HCEC 1CT (cell line): ENCODE measurements at places on chromosomes 13 and 19.

GRCh38 chr13:68027306-68027705 lies 797.2 kb upstream of the PCDH9 start:
- no peak for DNase-seq

DNA sequence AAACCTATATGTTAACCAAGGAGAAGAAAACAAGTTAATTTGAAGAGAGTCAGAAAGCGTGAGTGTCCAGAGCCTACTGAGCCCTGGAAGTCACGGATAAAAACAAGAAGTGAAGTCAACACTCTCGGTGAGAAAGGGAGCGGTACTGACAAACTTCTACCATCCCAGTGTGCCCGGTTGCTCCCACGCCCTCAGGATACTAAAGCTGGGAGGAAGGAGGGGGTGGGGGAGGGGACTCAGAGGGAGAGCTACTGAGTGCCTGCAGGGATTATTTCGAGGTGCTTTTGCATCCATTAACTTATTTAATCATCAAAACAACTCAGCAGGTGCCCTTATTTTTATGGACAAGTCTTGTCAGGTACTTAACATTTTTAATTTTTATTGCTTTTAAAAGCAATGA lies 166.2 kb downstream of the ZIC5 start:
- no peak for DNase-seq

- DNase-seq: no peak
Observed at GRCh38 chr13:97826421-97827012, 127.0 kb upstream of the IPO5 start.

- no peak for DNase-seq
Observed at GRCh38 chr13:97880311-97880675, 73.2 kb upstream of the IPO5 start.

GRCh38 chr19:34366738-34367623 lies 2.0 kb downstream of the GPI start:
- peak; percentile 37 for DNase-seq

DNA sequence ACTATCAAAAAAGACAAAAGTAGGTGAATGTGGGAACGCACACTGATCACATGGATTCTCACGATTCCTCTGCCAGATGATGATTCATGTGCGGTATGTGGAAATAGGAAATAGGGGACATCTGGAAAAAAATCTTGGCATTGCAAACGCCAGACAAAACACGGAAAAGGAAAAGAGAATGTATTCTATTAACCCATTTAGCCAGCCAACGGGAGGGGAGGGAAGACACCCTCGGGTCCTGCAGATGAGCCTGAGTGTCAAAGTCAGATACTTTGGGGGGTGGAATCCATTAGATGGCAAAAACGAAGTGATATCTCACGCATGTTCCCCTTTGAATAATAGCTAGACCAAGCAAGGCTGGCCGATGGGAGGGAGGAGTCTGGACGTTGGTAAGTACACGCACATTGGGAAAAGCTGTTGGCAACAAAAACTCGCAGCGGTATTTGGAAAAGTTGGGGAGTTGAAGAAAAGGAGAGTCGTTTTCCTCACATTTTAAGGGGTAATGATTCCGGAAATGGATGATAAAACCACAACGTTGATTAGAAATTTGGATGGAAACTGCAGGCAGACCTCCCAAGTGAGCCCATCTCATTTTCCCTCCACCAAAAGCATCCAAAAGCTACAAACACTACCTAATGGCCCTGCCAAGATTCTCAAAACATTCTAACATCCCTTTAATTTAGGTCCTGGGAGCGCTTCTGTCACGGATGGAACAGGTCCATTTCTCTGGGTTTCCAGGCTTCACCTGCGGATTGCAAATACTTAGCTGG lies 73.6 kb downstream of the COL4A1 start:
- peak; percentile 91 for DNase-seq

GRCh38 chr19:54477650-54478049 lies 4.6 kb upstream of the CDC42EP5 start:
- DNase-seq: no peak

DNA sequence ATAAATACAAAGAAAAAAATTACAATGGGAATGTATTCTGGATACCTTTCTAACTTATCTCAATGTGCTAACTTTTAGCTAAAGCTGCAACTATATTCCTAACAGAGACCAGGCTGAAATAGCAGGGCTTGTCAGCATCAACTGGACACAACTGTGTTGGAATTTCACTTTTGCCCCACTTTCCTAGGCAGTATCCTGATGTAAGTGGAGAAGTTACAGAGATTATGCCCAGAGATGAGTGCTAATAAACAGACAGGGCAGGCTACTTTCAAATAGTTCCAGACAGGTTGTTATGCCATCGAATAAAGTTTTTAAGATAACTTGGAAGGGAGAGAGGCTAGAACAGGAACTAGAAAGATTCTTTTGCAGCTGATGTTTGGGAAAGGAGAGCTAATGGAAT lies 201.9 kb downstream of the KCTD12 start:
- DNase-seq: no peak

- no peak for DNase-seq
Observed at GRCh38 chr13:100443278-100443997, 145.2 kb downstream of the GGACT start.

- no peak for DNase-seq
Observed at GRCh38 chr13:99085139-99085807, 107.4 kb upstream of the DOCK9 start.

DNA sequence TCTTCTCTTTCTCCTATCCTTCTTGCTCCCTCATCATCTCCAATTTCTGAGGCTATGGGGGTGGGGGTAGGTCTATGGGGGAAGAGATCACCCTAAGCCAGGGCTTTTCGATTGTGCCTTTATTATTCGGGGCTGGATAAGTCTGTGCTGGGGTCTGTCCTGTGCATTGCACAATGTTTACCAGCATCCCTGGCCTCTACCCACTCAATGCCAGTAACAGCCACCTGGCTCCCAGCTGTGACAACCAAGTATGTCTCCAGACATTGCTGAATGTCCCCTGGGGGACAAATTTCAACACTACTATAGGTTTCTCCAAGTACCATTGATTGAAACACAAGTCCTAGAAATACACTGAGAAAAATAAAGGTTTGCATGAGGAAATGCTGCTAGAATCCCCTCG lies 13.2 kb downstream of the CBY2 start:
- no peak for DNase-seq

GRCh38 chr19:16951529-16951928 lies 62.7 kb downstream of the F2RL3 start:
- DNase-seq: no peak

DNA sequence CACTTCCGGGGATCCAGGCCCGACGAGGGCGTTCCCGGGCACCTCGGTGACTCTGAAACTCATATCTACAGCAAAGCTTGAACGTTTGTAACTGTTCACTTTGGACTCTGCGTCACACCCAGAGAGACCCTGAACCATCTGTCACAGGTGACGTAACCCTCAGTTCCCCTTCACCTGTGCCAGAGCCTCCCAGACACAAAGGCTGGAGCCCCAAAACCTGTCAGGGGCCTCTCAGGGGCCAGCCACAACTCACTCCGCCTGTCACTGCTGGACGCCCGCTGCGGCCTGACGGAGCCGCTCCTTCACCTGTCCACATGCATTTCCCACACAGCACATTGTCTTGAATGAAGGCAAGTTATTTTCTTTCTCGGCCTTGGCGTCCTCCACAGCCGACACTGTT lies 8.0 kb downstream of the RASA3 start:
- DNase-seq: no peak

DNA sequence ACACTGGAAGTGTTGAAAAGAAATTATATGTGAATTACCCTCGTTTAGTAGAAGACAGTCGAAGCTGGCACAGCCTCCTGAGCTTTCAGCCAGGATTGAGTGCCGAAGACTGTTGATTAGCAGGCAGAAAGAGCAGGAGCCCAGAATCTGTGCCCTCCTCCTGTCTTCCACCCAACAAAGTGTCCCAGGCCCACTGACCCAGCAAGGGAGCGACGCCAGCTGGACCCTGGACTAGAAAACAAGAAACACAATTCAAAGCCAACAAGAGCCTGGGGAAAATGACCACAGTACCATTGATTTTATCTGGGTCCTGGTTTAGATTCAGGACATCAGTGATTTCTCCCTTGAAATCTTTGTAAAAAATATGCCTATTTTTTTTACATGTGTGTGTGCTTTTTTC lies 120.7 kb downstream of the RXFP2 start:
- DNase-seq: no peak

DNA sequence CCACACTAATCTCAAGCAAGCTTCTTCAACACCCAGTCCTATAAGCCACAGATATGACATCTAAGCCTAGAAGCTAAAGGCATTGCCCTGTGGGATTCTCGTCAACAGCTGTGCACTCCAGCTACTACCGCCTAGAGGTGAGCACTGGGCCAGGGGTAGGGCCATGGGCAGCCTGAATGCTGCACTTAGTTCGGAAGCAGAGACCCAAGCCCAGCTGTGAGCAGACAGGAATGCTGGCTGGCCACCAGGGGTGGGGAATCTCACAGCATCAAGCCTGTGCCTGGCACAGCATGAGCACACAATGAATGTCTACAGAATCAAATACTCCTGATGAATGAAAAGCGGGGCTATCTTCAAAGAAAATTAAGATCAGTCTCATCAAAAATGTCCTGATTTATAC lies 167.5 kb upstream of the UBL3 start:
- DNase-seq: no peak

GRCh38 chr19:13712767-13713201 lies 51.5 kb upstream of the MRI1 start:
- DNase-seq: no peak

DNA sequence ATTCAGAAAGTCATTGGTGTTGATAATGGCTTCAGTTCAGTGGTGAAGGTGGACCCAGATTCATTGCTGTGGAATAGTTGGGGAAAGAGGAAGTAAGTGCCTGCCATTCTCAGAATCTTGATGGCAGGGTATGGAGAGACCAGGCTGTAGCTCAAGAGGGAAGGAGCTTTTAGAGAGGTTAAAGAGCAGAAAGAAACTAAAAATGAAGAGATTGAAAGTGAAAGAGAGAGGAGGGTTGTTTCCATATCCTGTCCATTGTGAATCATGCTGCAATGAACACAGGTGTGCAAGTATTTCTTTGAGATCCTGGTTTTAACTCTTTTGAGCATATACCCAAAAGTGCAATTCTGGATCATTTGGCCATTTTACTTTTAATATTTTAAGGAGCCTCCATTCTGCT lies 12.5 kb downstream of the GJB6 start:
- DNase-seq: no peak

- DNase-seq: no peak
Observed at GRCh38 chr19:23571175-23571574, 115.8 kb downstream of the ZNF675 start.

GRCh38 chr13:41383386-41383785 lies 72.3 kb downstream of the NAA16 start:
- no peak for DNase-seq

DNA sequence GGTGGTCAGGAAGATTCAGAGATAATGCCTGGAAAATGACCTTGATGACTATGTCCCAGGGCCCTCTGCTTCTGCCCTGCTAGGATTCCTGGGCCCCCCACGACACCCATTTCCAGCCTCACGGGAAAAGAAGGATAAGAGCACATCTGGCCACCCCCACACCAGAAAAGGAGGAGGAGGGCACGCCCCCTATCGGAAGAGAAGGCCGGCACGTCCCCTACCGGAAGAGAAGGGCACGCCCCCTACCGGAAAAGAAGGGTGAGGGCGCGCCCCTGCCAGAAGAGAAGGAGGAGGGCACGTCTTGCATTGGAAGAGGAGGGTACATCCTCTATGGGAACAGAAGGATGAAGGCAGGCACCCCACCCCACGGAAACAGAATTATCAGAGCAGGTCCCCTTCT lies 84.3 kb downstream of the IER2 start:
- peak; percentile 34 for DNase-seq

GRCh38 chr13:24450530-24450929 lies 62.0 kb downstream of the PARP4 start:
- no peak for DNase-seq

- no peak for DNase-seq
Observed at GRCh38 chr19:7200736-7201135, 93.5 kb downstream of the INSR start.

- peak; percentile 65 for DNase-seq
Observed at GRCh38 chr13:113122550-113123225, at the start of gene F10. F10 (plus strand) TSS chr13:113122799; CDS start chr13:113122856, 57 bp downstream.

GRCh38 chr13:25214491-25215252 lies 42.6 kb upstream of the AMER2 start:
- peak; percentile 1 for DNase-seq

GRCh38 chr19:48480558-48481500 lies 11.7 kb downstream of the CYTH2 start:
- no peak for DNase-seq

DNA sequence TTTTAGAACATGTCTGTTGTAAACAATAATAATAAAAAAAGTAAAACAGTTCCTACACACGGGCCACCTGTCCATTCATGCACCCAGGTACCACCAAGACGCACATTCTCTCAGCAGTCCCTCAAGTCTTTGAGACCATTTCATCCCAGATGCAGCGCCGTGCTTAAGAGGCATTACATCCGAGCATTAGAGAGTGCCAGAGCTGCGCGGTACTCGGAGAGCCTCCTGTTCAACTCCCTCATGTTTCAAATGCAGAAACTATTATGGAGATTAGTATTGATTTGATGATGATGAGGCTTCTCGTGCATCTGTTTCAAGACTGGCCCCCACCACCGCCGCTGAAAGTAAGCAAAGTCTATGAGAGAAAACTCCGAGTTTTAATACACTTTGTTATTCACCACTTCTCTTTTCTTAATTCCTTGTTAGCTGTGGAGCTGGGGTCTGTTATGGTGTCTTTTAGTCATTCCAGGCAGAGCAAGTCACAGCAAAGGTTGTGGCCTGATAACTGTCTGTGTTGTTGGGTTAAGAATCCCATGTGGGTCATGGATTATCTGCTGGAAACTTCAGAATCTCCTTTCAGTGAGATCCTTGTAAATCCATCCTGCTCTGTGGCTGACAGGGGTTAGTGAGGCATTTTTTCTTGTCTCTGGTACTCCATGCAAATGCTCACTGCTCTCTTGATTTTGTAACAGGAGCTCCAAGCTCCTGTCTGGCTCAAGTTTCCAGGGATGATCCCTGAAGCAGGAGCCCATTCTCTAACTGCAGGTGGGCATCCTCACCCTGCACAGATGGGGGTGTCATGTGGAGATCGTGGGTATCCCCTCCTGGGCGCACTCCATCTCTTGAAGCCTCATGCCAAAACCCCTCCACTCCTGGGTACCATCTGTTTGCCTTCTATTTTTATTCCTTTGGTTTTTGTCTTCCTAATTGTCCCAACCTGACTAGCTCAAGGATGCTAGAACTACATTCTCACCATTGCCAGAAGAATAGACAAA lies 74.9 kb upstream of the MTIF3 start:
- no peak for DNase-seq

DNA sequence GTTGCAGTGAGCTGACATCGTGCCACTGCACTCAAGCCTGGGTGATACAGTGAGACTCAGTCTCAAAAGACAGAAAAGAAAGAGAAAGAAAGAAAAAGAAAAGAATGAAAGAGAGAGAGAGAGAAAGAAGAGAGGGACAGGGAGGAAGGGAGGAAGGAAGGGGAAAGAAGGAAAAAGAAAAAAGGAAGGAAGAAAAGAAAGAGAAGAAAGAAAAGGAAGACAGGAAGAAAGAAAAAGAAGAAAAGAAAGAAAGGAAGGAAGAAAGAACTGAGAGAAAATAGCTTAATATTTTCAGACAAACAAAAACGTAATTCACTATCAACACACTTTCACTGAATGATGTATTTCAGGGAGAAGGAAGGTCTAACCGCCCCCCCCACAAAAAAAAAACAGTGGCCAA lies 39.3 kb downstream of the ESD start:
- no peak for DNase-seq
